ENCODE measurements at places on chromosomes 7 and 10.

DNA sequence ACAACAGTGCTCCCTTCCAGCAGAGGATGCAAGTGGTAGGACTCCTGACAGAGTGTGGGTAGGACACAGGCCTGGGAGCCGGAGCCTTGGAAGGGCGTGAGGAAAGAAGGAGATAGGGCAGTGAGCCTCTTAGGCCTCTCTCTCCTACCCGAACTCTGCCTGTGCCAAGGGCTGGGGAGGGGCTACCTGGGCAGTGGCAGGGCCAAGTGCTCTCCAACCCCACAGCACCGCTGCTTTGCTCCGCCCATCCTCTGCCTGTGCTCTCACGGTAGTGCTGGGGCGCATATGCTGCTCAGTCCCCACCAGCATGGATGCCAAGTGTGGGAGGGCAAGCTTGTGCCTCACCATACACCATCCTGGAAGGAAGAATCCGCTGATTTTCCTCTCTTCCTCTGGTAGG is 7.5 kb downstream of the FAM131B start:
- no peak for DNase-seq

DNA sequence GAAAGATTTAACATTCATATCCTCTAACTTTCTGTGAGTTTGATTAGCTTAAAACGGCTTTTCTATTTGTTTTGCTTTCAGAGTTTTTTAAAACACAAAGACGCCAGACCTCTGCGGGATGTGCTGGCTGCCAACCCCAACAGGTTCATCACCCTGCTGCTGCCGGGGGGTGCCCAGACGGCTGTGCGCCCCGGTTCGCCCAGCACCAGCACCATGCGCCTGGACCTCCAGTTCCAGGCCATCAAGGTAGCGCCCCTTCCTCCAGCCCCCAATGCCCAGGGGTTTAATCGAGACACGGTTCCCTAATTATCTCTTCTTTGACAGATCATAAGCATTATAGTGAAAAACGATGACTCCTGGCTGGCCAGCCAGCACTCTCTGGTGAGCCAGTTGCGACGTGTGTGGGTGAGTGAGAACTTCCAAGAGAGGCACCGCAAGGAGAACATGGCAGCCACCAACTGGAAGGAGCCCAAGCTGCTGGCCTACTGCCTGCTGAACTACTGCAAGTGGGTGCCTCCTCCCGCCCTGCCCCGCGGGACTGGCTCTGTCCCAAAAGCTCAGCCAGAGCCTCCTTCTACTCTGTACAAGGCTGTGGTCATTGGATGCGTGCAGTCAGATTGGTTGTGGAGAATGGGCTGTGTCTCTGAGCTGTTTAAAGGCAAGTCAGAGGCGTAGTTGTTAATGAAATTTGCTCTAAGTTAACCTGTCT is 71.2 kb downstream of the TRRAP start:
- DNase-seq = no peak

DNA sequence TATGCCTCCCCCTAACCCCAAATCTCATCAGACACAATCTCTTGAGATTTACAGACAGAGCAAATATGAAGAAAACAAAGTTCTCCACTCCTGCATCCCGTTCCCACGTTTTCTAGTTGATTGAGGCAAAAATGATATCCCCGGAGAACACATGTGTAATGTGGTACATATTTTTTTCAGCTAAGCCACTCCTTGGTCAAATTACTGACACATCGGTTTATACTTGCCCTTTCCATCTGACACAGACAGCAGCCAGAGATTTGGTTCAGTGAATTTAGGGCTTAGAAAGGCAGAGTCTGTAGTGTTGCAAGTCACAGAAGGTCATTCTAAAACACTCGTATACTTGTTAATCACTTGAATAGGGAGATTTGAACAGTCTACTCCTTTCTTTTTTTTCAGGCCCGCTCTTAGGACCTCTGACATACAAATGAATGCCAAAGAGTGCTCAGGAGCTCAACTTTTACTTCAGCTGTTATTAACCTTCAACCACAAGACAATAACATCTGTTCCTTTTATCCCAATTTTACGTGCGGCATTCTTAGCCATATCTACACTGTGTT is 1.8 kb upstream of the DDX50 start:
- DNase-seq = no peak

- no peak for DNase-seq
Observed at GRCh38 chr10:8071006-8071405, 16.5 kb downstream of the GATA3 start.

GRCh38 chr7:27130540-27131389 is at the start of gene HOXA4:
HOXA4 (minus strand) TSS chr7:27130757; CDS start chr7:27130733, 24 bp downstream.
- DNase-seq = peak; percentile 84

DNA sequence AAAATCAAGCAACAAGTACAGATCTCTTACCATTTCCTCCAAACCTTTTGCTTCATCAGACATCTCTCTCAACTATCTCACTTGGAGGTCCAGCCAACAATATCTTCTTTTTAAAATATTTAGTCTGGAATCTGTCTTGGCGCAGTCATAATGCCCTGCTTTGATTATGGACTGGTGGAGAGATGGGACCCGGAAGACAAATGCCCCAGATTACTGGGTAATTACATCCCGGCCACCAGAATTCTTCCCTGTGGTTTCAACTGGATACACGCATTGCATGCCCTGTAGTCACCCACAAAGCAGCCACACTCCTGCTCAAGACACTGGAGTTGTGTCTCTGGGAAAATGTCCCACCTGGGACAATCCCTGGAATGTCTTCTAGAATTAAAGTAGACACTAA is 65.5 kb downstream of the BPGM start:
- DNase-seq = no peak

GRCh38 chr7:152344253-152344652 is 91.5 kb downstream of the KMT2C start:
- DNase-seq = no peak

DNA sequence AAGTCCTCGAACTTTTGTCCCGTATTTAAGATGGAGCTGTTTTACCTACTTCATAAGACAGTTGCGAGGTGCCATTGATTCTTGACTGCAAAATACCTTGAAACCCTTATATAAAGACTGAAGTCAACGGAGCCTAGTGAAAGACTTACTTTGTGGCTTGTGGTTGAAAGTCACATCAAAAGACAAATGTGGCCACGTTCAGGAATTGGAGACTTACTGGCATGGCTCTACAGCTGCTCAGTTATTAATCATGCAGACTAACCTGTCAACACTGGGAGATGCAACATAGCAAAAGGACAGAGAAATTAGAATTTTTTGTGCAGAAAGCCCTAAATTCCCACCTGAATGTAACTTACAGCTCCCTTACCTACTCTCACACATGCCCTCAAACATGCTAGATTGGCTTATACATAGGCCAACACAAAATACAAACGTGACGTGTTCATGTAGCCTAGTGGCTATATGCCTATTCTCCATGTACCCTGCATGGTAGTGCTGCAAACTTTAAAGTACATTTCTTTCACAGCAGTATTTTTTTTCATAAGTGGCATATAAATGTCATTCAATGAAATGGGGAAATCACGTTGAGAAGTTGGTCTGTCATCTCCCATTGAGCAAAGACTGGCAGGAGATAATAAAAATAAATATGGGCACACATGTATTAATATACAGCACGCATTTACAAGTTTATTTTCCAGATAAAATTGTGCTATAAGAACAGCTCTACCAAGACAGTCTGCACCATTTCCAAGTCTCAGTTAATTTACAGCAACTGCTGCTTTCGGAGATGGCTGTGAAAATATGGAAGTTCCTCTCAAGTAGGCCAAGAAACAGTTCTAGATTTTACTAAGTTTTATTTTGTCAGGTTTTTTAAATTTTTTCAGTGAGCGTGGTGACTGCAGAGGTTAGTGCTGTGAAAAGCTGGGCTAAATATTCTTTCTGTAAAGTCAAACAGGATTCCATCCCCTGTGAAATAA is 170.4 kb upstream of the C7orf33 start:
- DNase-seq = no peak

GRCh38 chr10:78980354-78980753 is 88.4 kb upstream of the ZMIZ1 start:
- DNase-seq = no peak

DNA sequence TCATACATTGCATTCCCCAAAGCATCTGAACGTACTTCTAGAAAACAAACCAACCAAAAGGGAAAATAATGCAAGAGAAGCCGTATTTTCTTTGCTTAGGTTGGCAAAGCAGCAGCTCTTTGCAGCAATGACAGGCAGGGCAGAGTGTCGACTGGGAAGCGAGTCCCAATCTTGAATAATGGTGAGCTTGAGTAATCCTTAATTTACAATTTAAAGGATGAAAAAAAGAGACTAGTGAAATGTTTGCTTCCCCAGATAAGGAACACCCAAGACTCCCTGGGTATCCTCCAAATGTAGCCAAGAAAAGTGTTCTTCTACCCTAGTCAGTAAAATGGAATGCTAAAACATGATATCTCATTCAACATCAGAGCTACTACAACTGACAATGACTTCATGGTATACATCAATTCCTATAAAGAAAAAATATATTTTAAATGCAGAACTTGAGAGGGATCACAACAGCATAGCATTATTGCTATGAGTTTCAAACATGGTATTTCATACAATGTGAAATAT is 32.0 kb downstream of the GPAM start:
- no peak for DNase-seq

DNA sequence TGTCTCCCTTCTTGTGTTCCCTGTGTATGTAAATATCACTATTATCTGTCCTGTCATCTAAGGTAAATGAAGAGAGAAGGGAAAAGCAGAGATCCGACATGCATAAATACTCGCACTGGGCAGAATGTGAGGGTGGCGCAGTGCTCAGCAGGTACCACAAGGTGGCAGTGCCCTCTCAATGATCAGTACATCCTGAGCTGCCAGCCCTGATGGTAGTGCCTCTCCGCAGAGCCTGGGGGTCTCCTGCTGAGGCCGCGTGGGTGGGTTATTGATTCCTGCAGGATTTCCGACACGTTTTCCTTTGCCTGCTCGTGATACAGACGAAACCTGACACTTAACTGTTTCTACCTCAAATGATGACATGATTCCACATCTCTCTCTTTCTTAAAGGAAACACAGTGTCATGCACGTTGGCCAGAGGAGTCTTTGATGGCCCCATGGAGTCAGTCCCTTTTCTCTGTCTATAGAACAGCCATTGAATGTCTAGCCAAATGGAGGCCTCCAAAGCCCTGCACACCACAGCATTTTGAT is 19.8 kb downstream of the RGR start:
- peak; percentile 82 for DNase-seq

DNA sequence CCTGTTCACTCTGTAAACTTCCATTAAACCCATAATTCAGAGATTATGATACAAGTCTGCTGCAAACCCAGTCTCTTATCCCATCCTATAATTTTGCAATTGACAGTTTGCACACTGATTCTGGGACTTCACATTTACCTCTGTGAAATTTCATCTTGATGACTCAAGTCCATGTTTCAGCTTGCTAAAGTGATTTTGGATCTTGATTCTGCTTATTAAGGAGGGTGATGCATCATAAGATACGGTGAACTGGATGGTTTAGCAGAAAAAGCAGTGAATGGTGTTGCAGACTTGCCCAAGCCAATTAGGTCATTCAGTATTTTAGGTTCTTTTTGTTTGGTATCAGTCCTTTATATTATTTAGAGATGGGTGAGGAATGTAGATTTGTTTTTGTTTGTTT is 125.5 kb upstream of the PODXL start:
- no peak for DNase-seq

DNA sequence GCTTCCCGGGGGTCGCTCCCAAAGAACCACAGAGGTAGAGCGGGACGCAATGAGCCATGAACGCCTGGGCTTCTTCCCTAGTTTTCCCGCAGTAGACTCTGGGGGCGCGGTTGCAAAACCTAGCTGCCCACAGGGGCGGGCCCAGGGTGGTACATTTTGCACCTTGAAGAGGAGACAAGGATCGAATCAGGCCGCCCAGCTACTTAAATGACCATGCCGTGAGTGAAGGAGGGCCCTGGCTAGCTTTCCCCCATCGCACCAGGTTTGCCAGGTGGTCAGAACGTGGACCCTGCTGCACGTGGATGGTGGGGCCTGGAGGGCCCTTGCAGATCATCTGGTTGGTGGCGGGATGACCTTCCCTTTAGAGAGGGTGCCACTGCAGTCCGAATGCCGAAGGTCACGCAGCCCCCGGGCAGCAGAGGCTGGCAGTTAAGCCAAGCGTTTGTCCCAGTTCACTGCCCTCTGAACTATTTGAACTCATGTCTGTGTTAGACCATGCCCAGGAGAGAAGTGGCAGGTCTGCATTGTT is 604 bp upstream of the SHTN1 start:
- DNase-seq = peak; percentile 88

DNA sequence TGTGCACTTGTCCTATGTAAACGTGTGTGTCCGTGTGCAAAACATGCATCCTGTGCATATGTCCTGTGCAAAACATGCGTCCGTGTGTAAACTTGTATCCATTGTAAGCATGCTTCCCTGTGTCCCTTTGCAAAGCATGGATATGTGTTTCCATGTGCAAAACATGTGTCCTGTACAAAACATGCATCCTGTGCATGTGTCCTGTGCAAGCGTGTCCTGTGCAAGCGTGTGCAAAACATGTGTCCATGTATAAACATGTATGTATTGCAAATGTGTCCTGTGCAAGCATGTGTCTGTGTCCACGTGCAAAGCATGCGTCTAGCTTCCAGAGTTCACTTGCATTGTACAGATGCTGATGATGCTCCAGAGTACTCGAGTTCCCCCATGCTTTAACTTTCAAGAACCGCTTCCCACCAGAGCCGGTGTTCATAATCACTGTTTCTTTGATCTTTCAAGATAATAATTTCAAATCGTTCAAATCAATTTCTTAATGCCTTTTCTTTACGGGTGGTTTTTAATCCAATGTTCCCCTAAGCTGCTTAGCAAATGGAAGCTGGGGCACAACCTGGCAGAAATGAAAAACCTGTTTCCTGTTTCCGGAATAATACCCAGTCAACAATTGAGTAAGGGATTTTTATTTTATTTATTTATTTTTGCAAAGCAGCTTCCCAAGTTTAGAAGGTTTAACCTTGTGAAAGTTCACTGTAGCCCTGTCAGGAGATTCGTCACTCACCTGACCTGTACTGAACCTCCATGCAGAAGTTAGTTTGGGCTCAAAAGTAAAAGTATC is 641 bp upstream of the ASB13 start:
- DNase-seq = peak; percentile 48

- no peak for DNase-seq
Observed at GRCh38 chr10:130959752-130960195, 351.7 kb downstream of the TCERG1L start.

DNA sequence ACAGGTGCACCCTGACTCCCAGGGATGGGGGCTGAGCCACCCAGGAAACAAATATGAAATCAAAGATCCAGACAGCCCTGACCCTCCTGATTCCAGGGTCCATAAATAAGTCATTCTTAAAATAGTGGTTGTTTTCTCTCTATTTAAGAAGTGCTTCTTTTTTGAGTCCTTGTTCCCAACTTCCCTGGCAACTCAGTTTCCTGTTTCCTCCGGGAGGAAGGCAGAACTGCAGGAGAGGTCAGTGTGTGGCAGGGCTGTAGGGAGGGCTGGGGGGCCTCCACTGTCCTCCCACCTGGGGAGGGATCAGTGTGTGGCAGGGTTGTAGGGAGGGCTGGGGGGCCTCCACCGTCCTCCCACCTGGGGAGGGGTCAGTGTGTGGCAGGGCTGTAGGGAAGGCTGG is 88.7 kb upstream of the PDGFA start:
- DNase-seq = no peak

GRCh38 chr7:132783824-132784223 is 207.6 kb upstream of the PLXNA4 start:
- DNase-seq = peak; percentile 52

- DNase-seq = peak; percentile 96
Observed at GRCh38 chr7:1028775-1029636, 15.3 kb upstream of the GPR146 start.

- no peak for DNase-seq
Observed at GRCh38 chr7:81014266-81014665, 95.4 kb upstream of the SEMA3C start.

- no peak for DNase-seq
Observed at GRCh38 chr7:2116989-2117591, 115.7 kb downstream of the MAD1L1 start.

GRCh38 chr7:80187279-80187678 is 52.6 kb downstream of the GNAI1 start:
- DNase-seq = no peak
